ENCODE measurements at places on chromosomes 7 and 10.
A peak's percentile ranks its signal among the peaks of the same experiment; 100 is the strongest.

GRCh38 chr7:105224884-105225651, 163.7 kb downstream of the SRPK2 start:
- no peak overlapping the region for H3K4me3 ChIP-seq
- no peak for DNase-seq
- H3K27ac ChIP-seq: peak overlapping the region; percentile 2
- peaks cover 7% of the 10 kb centered on the region for H3K36me3 ChIP-seq
- no peaks in the 10 kb centered on the region for H3K27me3 ChIP-seq
- peaks cover 11% of the 10 kb centered on the region for H3K4me1 ChIP-seq

GRCh38 chr7:69367780-69368179, 230.5 kb upstream of the AUTS2 start:
- H3K27me3 ChIP-seq: no peaks in the 10 kb centered on the region
- H3K4me1 ChIP-seq: no peaks in the 10 kb centered on the region
- H3K4me3 ChIP-seq: no peak overlapping the region
- H3K27ac ChIP-seq: no peak overlapping the region
- DNase-seq: no peak

- no peak for DNase-seq
- H3K27me3 ChIP-seq: peaks cover 83% of the 10 kb centered on the region
- H3K4me1 ChIP-seq: peaks cover 22% of the 10 kb centered on the region
- H3K27ac ChIP-seq: no peak overlapping the region
- peak overlapping the region; percentile 52 for H3K4me3 ChIP-seq
- H3K36me3 ChIP-seq: peaks cover 2% of the 10 kb centered on the region
These were observed 1.6 kb downstream of the PRR15 start for GRCh38 chr7:29565224-29565630.

GRCh38 chr10:56823849-56824248, 462.8 kb upstream of the ZWINT start:
- H3K4me1 ChIP-seq: no peaks in the 10 kb centered on the region
- no peaks in the 10 kb centered on the region for H3K27me3 ChIP-seq
- no peak overlapping the region for H3K27ac ChIP-seq
- no peak for DNase-seq

GRCh38 chr10:69037489-69037888, 48.9 kb downstream of the KIFBP start:
- H3K36me3 ChIP-seq: no peaks in the 10 kb centered on the region
- no peak overlapping the region for H3K27ac ChIP-seq
- H3K27me3 ChIP-seq: peaks cover 2% of the 10 kb centered on the region

GRCh38 chr10:22454634-22455033, 109.3 kb downstream of the SPAG6 start:
- no peaks in the 10 kb centered on the region for H3K36me3 ChIP-seq
- peaks cover 13% of the 10 kb centered on the region for H3K4me1 ChIP-seq
- DNase-seq: no peak
- H3K27ac ChIP-seq: no peak overlapping the region
- no peak overlapping the region for H3K4me3 ChIP-seq

DNA sequence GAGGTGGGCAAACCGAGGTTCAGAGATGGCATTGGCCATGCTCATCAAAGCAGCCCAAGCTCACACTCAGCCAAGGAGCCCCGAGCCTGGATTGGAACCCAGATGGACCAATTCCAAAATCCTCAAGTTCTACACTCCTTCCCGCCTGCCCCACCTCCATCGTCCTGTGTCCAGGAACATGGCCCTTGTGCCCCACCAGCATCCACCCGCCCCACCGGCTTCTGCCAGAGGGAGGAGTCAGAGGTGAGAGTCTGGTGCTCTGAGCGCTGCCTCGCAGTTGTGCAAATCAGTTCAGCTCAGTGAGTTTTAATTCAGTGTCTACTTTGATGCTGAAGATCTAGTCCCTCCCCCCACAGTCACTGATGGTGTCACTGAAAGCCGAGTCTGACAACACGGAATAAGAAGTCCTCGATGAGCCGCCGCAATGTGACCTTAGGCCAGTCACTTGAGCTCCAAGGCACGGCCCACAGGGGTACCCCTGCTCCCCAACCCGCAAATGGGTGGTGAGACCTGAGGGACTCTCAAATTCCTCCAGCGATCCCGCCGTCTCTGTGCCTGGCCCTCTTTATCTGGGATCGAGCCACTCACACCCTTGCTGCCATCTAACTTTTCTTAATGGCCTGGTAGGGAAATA, 26.3 kb downstream of the PRKAG2 start:
- DNase-seq: no peak
- no peaks in the 10 kb centered on the region for H3K27me3 ChIP-seq
- no peaks in the 10 kb centered on the region for H3K36me3 ChIP-seq
- H3K27ac ChIP-seq: peak overlapping the region; percentile 83
- H3K4me3 ChIP-seq: peak overlapping the region; percentile 55

DNA sequence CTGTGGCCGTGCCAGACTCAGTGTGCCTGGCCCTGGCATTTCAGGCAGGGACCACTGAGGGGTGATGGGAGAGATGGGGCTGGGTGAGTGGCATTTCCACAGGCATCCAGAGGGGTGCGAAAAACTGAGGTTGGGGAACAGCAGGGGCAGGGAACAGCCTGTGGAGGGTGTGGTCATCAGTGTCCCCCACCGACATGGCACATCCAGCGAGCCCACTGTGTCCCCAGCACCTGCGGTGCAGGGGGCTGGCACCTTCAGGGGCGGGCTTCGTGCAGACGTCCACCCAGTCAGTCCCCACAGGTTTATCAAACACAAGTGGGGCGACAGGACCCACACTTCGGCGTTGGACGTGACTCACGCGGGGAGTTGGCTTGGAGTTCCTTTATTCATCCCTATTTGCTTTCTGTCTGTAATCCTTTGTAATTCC, 14.8 kb downstream of the CUX1 start:
- H3K27ac ChIP-seq: no peak overlapping the region
- H3K27me3 ChIP-seq: no peaks in the 10 kb centered on the region
- no peak overlapping the region for H3K4me3 ChIP-seq
- no peaks in the 10 kb centered on the region for H3K36me3 ChIP-seq
- no peak for DNase-seq
- H3K4me1 ChIP-seq: no peaks in the 10 kb centered on the region

- no peak for DNase-seq
- no peak overlapping the region for H3K27ac ChIP-seq
- H3K27me3 ChIP-seq: no peaks in the 10 kb centered on the region
- H3K4me3 ChIP-seq: no peak overlapping the region
These were observed 95.7 kb upstream of the ARMC3 start for GRCh38 chr10:22832066-22832602.

- no peak overlapping the region for H3K27ac ChIP-seq
- peaks cover 11% of the 10 kb centered on the region for H3K27me3 ChIP-seq
- peaks cover 6% of the 10 kb centered on the region for H3K4me1 ChIP-seq
- H3K36me3 ChIP-seq: no peaks in the 10 kb centered on the region
These were observed 66.9 kb downstream of the PTPRE start for GRCh38 chr10:127973791-127974311.

Data from activated CD4-positive, alpha-beta T cell treated with anti-CD3 and anti-CD28 coated beads, Interleukin-2, amount 10 ng/mL, durations not matched to agents 7 days and 5 days (primary cell).